ENCODE measurements at places on chromosomes 6 and 20.

DNA sequence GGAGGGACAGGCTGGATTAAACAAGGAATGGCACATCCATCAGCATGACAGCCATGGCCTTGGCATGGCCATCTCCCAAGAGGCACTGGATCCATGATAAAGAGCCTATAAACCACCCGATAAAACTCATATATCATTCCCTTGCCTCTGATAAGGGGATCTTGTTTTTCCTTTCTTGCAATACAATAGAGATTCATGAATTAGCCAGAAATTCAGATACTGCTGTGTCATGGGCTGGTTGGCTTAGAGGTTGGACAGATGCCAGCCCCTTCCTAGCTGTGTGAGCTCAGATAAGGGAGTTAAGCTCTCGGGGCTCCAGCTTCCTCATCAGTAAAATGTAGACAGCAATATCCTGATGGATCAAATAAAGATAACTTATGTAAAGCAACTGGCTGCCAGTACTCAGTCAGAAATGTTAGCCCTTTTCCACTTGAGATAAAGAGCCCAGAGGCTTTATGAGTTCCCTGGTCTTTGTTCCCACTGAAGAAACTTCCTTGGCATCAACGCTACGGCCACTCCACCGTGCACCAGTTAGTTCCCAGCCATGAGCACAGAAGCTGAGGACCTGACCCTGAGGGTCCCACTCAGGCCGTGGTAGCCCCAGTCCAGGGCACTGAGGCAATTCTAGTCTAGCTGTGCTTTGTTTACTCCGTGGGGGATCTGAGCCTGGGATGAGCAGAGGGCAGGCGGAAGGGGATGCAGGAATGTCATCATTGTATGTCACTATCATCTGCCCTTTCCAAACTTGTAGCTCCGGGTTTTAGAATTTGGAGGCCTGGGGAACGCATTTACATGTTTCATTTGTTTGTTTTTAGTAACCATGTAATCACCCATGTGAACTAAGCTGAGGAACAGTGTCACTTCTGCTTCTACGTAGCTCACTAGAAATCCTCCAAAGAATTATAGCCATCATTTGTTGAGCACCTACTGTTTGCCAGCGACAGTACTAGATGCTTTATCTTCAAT is 67.2 kb upstream of the TBC1D7 start:
- DNase-seq = no peak

DNA sequence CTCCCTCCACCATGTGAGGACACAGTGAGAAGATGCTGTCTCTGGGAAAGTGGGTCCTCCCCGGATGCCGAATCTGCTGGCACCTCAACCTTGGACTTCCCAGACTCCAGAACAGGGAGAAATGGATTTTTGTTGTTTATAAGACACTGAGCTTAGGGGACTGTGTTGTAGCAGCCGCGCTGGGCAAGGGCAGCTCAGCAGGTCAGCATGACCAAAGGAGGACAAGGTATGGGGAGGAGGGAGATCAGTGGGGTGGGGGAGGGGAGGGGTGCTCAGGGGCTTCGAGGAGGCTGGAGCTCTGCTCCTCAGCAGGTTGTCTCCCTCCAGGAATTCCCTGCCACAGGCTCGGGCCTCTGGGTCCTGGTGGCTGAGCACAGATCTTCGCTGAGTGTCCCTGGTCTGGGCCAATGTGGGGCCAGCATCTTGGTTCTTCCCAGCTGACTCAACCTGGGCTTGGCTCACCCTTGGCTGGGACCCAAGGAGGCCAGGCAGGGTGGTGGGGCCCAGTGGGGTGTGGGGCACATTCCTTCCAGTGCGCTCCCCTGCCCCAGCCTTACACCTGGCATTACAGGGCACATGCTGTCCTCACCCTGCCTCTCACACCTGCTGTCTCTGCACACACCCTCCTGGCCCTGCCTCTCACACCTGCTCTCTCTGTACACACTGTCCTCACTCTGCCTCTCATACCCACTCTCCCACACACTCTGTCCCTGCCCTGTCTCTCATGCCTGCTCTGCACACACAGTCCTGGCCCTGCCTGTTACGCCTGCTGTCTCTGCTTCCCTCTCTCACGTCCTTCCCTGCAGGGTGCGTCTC is 107.3 kb downstream of the SYCP2 start:
- DNase-seq = no peak

DNA sequence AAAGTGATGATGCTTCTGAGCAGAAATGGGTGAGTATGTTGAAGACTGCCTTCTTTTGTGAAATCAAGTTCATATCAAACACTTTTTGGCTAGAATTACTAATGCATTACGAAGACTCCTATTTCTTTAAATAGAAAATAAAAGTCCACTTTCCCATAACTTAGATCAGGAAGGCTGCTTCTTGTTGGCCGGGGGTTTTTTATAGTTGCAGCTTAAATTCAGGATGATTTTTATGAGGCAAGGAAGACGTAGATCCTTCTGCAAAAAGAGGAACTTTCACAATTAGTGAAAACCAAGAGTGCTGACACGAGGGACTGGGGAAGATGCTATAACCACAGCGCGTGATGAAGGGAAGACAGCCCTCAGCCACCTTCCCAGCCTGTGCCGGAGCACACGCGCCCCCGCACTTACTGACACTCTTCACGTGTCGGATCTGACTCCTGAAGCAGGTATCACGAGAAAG is 206.1 kb upstream of the PRDM1 start:
- no peak for DNase-seq

GRCh38 chr6:140360651-140361050 is 986.2 kb upstream of the CITED2 start:
- no peak for DNase-seq

DNA sequence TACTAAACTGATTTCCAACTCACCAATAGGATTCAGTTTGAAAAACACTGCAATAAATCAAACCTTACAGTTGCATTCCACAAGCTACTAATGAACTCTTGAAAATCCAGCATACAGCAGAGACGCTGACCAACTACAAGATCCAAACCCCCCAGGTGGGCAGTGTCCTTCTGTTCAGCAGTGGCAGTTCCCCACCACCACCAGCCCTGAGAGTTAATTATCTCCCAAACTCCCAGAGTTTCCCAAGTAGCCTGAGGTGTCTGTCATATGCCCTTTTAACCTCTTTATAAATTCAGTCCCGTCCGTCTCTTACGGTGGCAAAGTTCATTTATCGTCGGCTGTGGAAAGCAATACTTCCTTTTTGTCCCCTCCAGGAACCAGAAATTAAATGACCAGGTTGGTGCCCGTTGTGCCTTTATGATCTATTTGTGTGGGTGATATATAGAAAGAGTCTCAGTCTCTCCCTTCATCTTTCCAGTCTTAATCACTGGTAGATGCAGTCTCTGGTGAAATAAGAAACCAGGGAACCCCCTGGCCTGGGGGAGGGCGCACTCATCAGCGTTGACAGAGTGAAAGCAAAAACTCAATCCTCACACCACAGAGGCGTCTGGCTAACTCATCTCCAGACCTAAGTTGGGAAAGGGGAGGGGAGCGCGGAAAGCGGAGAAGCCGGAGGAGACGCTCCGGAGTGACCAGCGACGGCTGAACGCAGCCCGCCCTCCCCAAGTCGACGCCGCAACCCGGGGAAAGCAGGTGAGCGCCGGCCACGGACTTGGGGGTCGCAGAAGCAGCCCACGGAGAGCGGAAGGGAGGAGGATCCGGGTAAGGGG is 717 bp downstream of the MRPL14 start:
- peak; percentile 71 for DNase-seq

GRCh38 chr20:62677678-62678077 is 31.0 kb upstream of the NTSR1 start:
- DNase-seq = no peak

DNA sequence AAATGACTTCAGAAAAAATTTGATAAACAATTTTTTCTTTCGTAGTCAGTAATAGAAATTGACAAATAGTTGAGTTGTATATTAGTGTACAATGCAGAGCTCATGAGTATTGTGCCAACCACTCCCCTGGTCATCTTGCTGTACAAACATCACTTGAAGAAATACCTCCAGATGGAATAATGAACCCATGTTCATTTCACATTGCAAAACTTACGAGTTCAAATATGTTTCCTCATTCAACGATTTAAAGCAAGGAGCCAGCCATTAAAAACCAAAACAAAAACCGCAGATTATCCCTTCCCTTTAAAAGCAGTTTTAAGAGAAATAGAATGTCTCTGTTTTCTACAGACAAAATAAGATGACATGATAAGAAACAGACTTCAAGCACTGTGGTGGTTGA is 62.5 kb downstream of the RALGAPA2 start:
- DNase-seq = no peak
